Fibroblast of skin of abdomen (primary cell): ENCODE measurements at places on chromosomes 6 and 20.
A peak's percentile ranks its signal among the peaks of the same experiment; 100 is the strongest.

- peak; percentile 21 for DNase-seq
These were observed 63.1 kb upstream of the PHACTR1 start for GRCh38 chr6:12653486-12653885.

GRCh38 chr20:41027872-41028358 lies 707 bp upstream of the TOP1 start:
- no peak for DNase-seq

- DNase-seq = no peak
These were observed 20.5 kb downstream of the TSHZ2 start for GRCh38 chr20:52992632-52993031.

GRCh38 chr6:147834084-147834776 lies 325.7 kb downstream of the SAMD5 start:
- no peak for DNase-seq

- DNase-seq = no peak
These were observed 359.4 kb downstream of the EPHA7 start for GRCh38 chr6:93059911-93060310.

DNA sequence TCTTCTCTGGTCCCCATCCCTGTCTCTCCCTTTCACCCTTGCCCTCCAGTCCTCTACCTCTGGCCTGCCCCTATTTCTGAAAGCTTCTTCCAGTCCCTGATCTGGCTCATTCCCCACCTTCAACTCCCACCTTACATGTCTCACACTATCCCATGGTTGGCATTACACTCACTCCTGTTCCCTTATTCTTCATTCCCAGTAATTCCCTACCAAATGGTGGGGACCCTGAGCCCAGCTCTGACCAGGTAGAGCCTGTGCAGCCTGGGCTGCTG lies 6.4 kb downstream of the TP53INP2 start:
- DNase-seq = no peak

DNA sequence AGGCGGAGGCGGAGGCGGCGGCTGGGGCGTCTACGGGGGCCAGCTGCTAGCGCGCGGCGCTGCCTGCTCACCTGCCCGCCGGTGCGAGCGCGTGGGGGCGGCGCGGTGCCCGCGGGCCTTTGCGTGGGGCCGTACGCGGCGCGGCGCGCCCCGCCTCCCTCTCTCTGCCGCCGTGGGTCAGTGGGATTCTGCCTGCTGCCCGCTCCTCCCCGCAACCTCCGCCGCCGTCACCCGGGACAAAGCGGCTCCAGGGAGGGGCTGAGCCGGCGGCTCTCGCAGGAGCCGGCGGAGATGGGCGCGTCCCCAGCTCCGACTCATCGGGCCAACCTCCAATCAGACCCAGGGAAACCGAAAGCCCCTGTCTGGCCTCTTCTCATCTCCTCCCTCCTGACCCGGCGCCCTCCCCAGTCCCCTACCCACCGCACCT lies at the start of gene RCAN2:
Gene RCAN2 (minus strand): TSS at position 249 of the 427 bp plus-strand sequence.
- peak; percentile 35 for DNase-seq

DNA sequence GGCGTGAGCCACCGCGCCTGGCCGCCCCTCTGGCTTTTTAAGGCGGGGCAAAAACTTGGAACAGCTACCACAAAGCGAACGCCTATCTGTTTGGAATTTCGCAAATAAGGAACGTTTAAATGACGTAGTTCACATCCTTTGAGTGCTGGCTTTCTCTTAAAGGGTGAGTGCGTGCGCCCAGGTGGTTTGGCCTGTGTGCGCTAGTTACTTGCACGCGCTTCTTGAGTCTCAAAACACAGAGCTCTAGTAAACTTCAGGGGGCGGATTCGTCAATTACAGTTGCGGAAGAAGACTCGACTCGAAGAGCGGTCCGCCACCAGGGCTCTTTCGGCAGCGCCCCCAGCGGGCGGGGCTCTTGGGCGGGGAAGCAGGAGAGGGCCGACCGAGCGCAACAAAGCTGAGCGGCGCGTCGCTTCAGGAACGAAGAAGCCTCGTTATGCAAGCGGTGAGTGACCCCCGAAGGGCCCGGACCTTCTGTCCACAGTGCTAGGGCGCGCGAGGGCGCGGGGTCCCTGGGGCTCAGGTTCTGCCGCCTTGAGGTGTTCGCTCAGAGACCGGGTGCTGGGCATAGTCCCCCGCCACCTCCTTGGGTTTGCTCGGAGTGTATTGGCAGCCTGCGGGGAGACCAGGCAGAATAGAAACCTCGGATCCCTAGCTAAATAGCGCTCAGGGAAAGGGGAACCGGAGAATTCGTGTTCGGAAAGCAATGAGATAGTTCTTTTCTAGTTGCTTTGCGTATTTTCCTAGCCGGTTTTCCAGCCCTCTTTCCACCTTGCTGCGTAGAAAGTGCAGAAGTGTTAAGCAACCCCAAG lies at the start of gene SYCP2L:
Gene SYCP2L (plus strand): TSS at position 362 of the 812 bp plus-strand sequence. CDS start 75 bp downstream, at position 437.
- peak; percentile 57 for DNase-seq

- no peak for DNase-seq
These were observed 253.6 kb downstream of the ARID1B start for GRCh38 chr6:157030755-157031154.

DNA sequence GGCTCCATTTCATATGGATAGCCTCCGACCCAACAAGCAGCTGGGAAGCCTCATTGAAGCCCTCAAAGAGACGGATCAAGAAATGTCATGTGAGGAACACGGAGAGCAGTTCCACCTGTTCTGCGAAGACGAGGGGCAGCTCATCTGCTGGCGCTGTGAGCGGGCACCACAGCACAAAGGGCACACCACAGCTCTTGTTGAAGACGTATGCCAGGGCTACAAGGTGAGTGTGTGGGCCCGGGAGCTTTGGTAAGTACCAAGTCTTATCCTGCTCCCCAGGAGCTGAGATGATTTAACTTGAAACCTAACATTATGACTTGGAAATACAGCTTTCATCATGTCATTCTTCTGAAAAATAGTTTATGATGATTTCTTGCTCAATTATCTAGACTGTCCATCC lies 4.1 kb downstream of the TRIM38 start:
- no peak for DNase-seq

DNA sequence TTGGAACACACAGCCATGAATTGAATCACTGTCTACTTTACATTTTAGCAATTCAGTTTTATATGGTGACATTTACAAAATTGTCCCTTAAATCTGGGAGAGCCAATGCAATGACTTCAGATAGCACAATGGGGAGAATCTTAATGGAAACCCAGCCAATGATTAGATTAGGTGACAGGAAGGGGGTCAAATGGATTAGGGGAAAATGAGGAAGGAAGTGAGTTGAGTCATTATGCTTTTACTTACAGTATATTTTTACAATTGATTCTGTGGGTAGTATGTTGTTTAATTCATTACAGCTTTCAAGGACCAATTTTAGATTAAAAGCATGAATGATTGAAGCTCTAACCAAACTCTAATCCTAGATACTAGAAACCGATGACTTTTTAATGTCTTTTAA lies 229.8 kb downstream of the SOX4 start:
- no peak for DNase-seq

DNA sequence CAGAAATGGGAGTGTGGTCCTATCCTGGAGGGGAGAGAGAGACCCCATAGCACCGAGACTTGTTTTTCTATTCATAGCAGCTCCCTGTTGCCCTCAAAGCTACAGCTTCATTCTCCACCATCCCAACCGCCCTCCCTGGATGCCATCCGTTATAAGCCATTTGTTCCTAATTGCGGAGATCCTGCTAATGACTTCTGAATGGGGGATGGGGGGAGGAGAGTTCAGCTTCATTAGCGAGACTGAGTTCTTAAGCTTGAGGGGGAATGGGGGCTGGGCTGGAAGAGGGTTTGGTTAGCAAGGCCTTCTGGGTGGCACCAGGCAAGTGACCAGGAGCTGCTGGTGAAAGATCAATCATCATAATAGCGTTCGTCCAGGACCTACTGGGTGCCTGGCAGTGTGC lies 27.1 kb downstream of the FOXP4 start:
- no peak for DNase-seq

GRCh38 chr20:17641520-17641964 lies 40.5 kb downstream of the RRBP1 start:
- no peak for DNase-seq

- DNase-seq = no peak
These were observed 3.3 kb upstream of the PACSIN1 start for GRCh38 chr6:34462551-34462971.

- no peak for DNase-seq
These were observed 927.4 kb downstream of the KIF16B start for GRCh38 chr20:15645816-15646215.

DNA sequence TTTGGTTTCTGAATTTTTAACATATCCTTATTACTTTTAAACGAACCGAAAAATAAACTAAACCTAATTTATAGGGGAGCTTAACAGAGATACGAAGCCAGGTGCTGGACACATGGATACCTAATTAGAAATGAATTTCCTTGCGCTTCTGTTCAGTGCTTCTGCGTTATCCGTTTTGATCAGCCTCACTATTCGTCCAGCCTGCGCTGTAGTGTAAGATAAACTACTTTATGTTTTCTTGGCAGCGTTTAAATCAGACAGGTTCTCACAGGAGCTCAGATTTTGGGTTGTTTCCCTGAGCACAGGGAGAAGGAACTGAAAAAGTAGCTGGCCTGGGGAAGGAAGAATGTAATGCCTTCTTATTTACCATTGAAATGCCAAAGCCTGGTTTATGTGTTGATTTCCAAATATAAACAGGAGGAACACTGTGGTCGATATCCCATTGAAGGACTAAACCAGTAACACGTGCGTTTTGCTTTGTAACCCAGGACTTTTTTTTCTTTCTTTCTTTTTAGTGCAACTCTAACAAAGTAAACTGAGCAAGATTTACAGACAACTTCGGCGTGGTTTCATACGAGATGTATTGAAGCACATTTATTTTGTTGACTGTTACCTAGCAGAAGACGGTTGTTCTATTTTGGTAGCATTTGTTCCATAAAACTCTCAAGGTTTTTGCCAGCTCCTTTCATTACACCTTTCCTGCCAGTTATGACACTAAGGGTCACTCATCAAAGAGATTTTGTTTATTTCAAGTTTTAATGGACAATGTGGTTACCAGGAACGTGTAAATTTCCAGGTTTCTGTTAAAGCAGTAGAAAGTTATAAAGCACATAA lies 214.8 kb upstream of the HEY2 start:
- no peak for DNase-seq

DNA sequence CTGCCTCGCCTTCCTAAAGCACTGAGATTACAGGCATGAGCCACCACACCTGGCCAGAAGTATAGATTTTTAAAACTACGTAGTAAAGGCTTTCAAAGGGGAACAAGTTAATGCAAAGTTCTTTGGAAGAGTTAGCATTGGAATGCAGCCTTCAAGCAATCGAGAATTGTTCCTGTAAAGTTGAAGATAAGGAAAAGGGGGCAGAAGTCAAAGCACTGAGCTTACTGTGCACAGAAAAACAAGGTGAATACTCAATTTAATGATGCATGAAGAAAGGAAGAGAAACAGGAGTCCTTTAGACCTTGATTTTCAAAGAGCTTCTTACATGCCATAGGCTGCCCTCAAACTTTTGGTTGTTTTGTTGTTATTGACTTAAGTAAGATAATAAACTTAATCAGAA lies 29.1 kb upstream of the LGSN start:
- no peak for DNase-seq

- no peak for DNase-seq
These were observed 589 bp downstream of the RNF5 start for GRCh38 chr6:32178547-32179440.

GRCh38 chr20:38178581-38178980 lies 13.5 kb upstream of the TGM2 start:
- DNase-seq = no peak

DNA sequence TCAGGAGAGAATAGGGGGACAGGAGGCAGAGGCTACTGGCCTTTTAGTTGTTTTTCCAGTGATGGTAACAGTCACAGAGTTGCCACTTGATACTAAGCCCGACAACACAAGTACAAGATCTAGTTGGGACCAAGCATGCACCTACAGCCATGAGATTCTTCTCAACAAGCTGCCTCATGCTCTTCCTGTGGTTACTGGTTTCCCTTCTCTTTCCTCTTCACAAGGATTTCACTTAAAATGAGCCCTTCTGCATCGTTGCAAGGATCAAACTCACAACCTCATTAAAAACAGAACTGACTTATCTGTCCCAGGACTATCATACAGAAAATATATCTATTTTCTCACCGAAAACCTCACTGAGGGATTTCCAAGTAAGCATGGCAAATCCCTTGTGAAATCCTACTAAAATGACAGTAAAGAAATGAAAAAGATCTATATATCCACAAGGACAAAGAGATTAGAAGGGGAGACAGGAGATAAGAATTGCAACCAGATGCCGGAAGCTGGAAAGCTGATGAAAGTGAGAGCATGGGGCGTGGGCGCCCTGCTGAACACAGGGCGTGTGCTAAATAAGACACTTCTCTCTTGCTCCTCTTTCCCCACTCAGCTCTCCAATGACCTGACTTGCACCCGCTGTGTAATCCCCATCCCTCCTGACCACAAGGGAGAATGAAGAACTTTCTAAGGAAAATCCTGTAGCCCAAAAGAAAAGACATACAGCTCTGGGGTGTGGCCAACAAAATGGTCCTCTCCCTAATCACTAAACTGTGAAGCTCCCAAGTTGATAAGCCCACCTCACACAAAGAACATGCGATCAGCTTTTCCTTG lies 13.4 kb downstream of the MTFR2 start:
- DNase-seq = no peak

DNA sequence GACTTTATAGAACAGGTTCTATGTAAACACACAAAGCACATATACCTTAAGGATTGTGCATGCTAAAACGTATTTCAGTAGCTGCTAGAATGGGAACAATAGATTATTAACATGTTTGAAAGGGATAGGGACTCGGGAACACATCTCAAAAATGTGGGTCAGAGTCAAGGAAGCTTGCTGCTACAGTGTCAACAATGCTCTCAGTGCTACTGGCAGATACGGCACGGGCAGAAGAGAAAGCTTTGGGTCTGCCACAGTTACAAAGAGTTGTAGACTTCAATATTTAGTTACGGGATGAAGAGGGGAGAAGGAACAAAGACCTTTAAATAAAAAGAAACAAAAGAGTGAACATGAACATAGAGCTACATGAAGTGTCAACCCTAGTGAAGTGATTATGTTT lies 170.5 kb downstream of the BACH2 start:
- no peak for DNase-seq

- no peak for DNase-seq
These were observed 912 bp downstream of the EYA4 start for GRCh38 chr6:133241901-133242636.

- peak; percentile 77 for DNase-seq
These were observed 651 bp upstream of the TAPBP start for GRCh38 chr6:33314515-33314942.

GRCh38 chr6:44789806-44790205 lies 402.3 kb downstream of the CDC5L start:
- DNase-seq = no peak

GRCh38 chr6:131212024-131212423 lies 76.8 kb downstream of the AKAP7 start:
- no peak for DNase-seq

GRCh38 chr20:24492031-24492607 lies 22.7 kb downstream of the SYNDIG1 start:
- no peak for DNase-seq

- no peak for DNase-seq
These were observed 574.9 kb downstream of the HTR1B start for GRCh38 chr6:76888351-76888750.

GRCh38 chr6:61538801-61539200 lies 747.2 kb downstream of the KHDRBS2 start:
- no peak for DNase-seq
